ENCODE measurements at places on chromosomes 7 and 10.

DNA sequence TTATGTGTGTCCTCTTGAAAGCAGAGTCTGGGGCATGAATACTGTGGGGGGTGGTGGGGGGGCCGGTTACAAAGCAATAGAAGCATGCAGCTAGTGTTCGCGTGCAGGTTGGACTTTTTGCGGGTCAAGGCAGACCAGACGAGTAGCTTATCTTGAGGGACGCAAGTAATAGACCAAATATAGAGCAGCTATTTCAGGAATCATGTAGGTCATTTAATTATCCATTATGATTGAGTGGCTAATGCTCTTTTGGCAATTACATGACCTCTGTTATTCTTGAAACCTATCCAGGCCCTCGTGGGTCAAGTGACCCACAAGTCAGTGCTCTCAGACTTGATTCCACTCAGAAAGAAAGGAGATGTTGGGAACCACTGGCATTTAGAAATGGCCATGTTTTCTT is 93.0 kb downstream of the BTRC start:
- no peak for DNase-seq

DNA sequence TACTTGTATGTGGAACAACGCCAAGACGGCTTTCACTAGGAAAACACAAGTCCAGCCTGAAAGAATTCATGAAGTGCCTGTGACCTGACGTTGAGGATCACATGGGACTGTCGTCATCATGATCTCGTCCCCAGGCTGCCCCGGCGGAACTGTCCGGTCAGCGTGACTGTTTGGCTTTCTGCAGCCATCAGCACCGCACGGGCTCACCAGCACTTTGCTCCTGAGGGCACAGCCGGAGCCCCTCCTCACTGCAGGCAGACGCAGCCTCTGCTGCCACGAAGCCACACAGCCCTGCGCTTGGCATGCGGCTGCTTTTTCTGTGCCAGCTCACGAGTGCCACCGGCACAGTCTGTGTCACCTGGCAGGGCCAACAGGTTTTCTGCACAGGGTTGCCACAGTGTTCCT is 9.4 kb upstream of the GET4 start:
- DNase-seq, result no peak

DNA sequence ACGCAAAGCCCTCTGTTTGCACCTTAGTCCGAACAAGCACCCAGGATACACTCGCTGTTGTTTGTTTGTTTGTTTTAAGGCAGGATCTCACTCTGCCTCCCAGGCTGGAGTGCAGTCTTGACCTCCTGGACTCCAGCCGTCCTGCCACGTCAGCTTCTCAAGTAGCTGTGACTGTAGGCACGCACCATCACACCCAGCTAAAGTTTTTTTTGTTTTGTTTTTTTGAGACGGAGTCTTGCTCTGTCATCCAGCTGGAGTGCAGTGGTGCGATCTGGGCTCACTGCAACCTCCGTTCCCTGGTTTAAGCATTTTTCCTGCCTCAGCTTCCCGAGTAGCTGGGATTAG is 76.8 kb downstream of the CTBP2 start:
- no peak for DNase-seq

- DNase-seq, result no peak
Measured at GRCh38 chr10:111833251-111833650, 350.3 kb downstream of the GPAM start.

DNA sequence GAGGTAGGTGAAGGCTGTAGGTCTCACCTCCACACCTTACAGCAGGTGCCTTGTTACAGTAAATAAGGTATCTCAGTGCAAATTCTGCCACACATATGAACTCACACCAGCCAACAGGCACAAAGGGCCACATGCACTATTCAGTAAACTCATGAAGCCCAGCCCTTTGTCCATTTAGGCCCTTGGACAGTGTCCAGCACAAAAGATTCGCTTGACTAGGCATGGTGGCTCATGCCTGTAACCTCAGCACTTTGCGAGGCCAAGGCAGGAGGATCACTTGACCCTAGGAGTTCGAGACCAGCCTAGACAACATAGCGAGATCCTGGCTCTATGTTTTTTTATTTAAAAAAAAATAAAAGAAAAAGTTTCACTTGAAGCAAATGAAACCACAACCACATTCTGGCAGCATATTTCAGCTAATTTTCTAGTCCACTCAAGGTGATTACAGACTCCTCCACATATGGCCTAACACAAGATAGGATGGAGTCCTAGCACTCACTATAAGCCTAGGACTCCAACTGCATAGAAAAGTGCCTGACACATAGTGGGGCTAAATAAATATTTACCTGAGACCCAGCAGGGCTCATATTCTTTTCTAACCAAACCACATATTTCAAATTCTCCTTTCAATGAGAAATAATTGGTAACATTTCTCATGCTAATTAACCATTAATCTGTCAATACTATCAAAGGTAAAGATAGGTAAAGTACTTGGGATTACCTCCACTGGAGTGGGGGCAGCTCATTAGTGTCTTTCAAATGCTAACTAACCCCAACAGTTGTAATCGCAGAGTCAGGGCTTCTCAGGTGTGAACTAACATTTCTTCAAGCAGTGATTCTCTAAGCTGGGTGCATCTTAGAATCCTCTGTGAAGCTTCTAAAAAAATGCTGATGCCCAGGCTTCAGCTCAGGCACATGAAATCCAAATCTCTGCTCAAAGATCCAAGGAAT is 4.5 kb upstream of the ANKRD1 start:
- DNase-seq, result no peak

DNA sequence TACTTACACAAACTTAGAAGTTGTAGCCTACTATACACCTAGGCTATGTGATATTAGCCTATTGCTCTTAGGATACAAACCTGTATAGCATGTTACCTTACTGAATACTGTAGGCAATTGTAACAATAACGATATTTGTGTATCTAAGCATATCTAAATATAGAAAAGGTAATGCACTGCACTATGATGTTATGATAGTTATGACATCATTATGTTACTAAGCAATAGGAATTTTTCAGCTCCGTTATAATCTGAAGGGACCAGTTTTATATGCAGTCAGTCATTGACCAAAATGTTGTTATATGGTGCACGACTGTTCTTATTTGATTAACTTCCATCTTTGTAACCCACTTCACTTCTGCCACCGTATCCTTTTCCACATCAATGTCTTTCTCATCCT is 62.0 kb downstream of the CCSER2 start:
- DNase-seq, result no peak

- DNase-seq, result no peak
Measured at GRCh38 chr10:1257274-1257673, 201.1 kb downstream of the WDR37 start.

GRCh38 chr7:2225336-2225735 is 7.4 kb downstream of the MAD1L1 start:
- no peak for DNase-seq

DNA sequence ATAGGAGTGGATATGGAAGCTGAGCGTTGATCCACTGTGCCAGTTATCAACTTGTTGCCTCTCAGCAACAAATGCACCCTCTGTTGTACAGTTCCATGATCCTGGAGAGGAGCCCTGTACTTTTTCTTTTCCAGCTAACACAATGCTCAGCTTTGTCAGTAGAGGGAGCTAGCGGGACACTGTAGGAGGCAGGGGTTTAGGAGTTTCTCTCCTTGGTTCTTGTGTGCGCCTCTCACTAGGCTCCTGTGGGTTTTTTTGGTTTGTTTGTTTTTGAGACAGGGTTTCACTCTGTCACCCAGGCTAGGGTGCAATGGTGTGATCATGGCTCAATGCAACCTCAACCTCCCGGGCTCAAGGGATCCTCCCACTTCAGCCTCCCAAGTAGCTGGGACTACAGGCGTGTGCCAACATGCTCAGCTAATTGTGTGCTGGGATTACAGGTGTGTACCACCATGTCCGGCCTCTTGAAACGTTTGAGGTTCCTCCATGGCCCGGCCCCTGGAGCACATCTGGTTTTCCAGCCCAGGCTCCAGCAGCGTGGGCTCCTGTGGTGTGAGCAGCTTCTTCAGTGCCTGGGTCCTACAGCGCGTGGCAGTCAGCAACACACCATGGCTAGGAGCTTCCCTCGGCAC is 12.0 kb upstream of the MARVELD1 start:
- peak; percentile 73 for DNase-seq

DNA sequence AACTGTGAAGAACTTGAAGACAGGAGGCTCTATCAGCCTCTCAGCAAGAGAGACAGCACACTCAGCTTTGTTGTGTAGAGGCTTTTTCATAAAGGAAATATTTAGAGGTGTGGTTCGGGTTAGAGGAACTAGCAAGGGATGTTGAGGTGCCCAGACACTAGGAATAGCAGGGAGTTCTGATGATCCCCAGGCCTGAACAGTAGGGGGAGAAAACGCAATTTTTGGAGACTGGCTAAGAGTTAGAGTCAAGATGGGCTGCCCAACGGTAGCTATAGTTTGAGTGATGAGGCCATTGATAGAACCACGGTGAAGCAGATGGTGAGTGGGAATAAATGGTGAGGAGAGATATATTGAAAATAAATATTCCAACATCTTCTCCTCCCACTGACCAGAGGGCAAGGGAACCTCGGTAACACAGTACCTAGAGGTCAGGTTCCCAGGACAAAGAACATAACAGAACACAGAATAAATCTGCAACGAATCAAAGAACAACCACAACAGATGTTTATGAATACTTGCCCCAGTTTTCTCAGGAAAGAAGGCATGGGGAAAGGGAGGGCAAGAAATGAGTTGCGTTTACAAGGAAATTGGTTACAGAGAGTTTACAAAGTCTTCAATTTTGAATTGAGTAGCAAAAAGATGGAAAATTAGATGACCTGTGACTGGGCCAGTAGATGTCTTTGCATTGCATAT is 24.2 kb upstream of the BPGM start:
- no peak for DNase-seq

DNA sequence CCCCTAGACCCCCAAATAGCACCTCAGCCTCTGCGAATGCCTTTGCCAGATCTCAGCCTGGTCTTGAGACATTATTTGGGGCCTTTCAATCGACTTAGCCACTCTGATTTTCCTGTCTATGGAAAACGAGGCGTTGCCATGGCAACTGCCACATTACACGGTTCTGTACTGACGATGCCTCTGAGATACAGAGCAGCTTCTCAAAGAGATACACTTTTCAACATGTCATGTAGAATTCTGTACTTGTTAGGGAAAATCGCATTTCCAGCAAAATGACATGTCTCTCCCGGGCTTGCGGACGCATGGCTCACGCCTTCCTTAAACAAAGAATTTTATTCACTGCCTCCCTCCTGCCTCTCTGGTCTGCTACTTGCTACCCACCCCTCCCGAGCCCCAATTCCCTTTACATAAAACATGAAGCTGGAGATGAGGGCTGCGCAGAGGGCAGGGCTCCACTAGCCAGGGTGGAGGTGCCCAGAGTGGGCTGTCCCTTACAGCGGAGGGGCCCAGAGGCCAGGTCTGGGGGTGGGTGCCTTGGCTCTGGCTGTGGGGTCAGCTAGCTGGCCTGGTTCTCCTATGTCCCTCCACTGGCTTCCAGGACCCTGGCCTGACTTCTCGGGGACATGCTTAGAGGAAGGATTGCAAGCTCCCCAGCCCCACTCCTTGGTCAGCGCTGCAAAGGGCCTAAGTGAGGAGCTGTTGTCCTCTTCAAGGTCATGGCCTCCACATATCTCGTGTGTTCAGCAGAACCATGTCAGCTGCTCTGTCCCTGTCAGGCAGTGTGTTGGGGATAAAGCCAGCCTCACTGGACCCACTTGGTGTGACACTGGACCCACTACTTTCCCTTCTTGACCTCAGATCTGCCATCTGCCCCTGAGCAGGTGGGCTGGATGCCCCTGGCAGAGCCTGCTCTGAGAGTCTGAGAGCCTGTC is 342.5 kb downstream of the RPS24 start:
- DNase-seq, result no peak

GRCh38 chr10:123909866-123910265 is 18.3 kb upstream of the CPXM2 start:
- no peak for DNase-seq

- peak; percentile 21 for DNase-seq
Measured at GRCh38 chr10:74967911-74968666, 141.7 kb downstream of the KAT6B start.

- DNase-seq, result peak; percentile 14
Measured at GRCh38 chr7:134730411-134730829, 49.0 kb upstream of the CALD1 start.

- DNase-seq, result no peak
Measured at GRCh38 chr7:70566671-70567070, 565.3 kb upstream of the GALNT17 start.

DNA sequence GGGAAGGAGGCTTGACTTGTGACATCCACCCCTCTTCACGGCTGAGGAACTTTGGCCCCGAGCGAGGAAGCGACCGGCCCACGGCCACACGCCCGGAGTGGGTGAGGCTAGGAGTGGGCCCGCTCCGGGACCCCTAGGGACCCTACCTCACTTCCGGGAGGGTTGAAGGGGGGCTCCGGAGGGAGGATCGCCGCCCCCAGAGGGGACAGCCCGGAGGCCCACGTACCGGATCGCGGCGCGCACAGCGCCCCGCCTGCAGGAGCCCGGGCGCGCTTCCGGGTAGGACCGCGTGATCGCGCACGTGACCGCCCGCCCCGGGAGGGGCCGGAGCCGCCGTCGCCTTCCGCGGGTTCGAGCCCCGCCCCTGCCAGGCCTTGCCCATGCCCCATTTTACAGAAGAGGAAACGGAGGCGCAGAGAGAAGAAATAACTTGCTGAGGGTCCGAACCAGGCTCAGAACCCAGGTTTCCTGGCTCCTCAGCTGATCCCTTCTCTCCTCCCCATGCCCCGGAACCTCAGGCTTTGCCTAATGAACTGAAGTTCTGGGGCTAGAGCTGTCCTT is at the start of gene HPS1:
HPS1 (minus strand) TSS at position 275 of the 561 bp plus-strand sequence. CDS start 3,695 bp downstream, outside the sequence.
- peak; percentile 84 for DNase-seq

DNA sequence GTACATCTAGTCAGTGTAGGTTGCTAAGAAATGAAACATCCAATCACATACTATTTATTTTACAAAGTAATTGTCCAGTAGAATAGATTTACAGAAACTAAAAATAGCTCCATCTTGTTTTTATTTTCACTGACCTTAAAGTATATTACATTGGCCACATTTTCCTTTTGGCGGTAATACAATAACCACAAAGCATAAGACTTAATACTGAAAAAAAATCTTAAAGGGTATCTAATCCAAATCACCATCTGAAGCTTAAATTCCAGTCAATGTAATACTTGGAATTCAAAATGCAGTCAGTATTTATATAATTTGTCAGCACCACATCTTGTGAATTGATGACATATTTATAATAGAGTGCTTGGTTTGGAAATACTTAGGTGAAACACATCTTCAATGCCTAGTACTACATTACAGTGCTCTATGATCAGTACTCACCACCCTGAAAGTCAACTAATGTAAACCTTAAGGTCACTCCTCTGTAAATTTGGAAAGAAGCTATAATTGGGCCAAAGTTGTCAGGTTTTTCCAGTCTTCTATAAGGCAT is 8.9 kb downstream of the ANKMY2 start:
- DNase-seq, result no peak
